ENCODE measurements at places on chromosomes 5 and 9.
A peak's percentile ranks its signal among the peaks of the same experiment; 100 is the strongest.

DNA sequence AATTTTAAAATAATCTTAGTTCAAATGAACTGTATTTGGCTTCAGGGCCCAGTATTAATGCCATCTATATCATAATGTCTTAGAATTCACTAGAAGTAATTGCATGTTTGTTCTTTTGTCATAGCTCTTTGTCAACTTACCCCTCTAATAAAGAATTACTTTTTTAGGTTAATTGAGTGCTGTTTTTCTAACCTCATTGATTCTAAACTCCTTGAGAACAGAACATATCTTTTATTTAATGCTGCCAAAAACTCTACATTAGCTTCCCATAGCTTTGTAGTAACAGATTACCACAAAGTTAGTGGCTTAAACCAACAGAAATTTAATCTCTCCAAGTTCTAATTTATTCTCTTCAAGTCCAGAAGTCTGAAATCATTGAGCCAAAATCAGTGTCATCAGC is 242.4 kb downstream of the LURAP1L start:
- DNase-seq = no peak

DNA sequence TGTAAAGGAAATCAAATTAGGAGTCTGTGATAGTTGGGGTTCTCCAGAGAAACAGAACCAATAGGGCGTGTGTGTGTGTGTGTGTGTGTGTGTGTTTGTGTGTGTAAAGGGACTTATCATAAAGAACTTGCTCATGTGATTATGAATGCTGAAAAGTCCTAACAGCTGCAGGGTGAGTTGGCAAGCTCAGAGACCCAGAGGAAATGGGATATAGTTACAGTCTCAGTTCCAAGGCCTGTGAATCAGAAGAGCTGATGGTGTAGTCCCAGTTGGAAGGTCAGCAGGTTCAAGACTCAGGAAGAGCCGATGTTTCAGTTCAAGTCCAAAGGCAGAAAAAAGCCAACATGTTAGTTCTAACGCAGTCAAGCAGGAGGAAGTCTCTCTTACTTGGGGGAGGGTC is 214.2 kb downstream of the ELAVL2 start:
- DNase-seq = peak; percentile 66

GRCh38 chr9:126524353-126525077 is 89.2 kb upstream of the LMX1B start:
- DNase-seq = no peak

- no peak for DNase-seq
Observed at GRCh38 chr9:75089373-75089766, 1.1 kb downstream of the OSTF1 start.

DNA sequence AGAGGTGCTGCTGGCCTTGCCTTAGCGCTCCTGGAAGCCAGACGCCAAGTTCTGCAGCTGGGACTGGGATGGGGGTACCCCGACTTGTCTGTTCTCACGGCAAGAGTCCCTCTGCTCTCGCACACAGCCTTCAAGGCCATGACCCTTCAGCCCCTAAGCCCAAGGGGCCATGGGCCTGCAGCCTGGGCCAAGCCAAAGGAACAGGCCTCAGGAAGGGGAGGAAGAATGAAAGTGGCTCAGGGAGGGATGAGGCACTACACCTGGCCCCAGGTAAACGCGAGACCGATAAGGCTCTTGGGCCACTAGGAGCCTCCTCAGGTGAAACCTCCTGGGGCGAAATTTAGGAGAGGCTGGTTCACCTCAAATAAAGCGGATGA is 3.9 kb downstream of the EBF1 start:
- DNase-seq = no peak

DNA sequence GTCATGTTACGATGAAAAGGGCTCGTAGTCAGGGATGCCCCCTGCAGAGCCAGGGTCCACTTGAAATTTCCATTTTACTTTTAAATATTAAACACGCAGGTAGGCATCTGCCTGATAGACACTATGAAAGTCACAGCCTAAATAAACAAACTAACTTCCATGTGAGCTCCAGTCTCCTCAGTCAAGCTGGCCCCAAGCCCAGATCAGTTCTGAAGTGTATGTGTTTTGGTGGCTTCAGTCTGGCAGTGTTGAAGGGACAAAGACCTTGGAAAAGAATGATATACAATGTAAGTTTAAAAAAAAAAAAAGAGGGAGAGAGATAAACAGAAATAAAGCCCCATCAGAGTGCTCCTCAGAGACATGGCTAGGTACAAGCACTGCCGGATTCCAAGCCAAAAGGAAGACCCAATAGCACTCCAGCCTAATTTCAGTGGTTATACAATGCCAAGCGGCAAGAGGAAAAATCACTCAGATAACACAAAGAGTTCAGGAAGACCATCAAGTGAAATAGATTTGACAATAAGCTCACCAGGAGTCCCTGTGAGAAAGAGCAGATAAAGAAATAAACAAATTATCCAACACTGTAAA is 181.0 kb downstream of the BNC2 start:
- no peak for DNase-seq

GRCh38 chr9:77901771-77902170 is 129.8 kb downstream of the GNAQ start:
- DNase-seq = no peak

DNA sequence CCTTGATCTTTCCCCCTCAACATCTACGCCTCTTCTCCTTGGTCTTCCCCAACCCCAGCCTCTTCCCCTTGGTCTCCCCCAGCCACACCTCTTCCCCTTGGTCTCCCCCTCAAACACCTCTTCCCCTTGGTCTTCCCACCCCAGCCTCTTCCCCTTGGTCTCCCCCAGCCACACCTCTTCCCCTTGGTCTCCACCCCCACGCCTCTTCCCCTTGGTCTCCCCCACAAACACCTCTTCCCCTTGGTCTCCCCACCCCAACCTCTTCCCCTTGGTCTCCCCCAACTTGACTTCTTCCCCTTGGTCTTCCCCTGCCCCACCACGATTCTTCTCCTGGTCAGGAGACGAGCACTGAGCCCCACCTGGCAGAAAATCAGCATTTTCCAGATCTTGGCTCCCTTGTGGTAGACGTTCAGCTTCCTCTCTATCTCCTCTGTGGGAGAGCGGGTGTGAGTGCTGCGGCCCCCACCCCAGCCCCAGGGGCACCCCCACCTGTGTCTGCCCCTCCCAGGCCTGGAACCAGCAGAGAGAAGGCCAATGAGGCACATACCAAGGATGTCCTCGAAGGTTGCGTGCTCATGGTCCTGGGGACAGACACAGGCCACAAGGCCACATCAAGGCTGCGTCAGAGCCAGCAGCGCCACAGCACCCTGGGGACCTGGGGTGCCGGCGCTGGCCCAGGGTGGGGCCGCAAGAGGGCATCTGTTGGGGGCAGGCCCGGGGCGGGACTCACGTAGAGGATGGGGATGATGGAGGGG is 7.0 kb downstream of the NSMF start:
- DNase-seq = no peak

GRCh38 chr9:87884578-87885459 is 2.1 kb downstream of the SPATA31E1 start:
- no peak for DNase-seq

GRCh38 chr5:10761933-10762775 is 1.1 kb upstream of the DAP start:
- DNase-seq = no peak

- DNase-seq = no peak
Observed at GRCh38 chr5:135317286-135317685, 81.7 kb downstream of the MACROH2A1 start.

DNA sequence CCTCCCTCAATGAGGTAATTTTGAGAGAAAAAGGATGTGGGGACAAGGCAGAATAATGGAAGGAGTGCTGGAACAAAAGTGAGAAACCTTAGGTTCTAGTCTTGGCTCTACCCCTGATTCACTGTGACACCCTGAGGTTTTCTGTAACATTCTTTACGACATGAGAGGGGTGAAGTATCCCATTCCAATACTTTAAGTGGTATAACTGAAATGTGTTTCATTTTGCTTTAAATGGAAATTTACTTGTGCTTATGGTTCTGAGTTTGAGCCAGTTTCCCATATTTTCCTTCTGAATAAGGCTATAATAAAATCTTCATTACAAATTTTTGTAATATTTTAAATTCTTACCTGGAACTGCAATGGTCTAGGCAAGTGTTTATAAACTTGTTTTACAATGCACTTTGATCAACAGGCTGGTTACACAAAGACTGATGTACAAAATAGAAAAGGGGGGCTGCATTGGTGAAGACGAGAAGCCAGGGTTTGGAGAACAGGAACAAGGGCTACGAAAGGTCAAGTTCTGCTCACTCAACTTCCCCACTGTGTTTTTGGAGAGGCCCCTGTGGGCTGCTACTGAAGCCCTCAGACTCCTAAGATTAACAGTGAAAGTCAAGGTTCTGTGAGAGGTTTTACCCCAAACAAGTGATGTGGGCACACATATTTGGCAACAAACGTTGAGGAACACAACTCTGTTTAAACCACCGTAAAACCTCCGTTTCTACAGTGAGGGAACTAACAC is 171.9 kb upstream of the ELL2 start:
- no peak for DNase-seq

GRCh38 chr5:148290271-148291195 is 21.7 kb upstream of the SPINK7 start:
- peak; percentile 7 for DNase-seq

- peak; percentile 73 for DNase-seq
Observed at GRCh38 chr9:86405926-86406325, 51.7 kb upstream of the TUT7 start.

- no peak for DNase-seq
Observed at GRCh38 chr5:161302559-161302958, 244.0 kb downstream of the GABRB2 start.

DNA sequence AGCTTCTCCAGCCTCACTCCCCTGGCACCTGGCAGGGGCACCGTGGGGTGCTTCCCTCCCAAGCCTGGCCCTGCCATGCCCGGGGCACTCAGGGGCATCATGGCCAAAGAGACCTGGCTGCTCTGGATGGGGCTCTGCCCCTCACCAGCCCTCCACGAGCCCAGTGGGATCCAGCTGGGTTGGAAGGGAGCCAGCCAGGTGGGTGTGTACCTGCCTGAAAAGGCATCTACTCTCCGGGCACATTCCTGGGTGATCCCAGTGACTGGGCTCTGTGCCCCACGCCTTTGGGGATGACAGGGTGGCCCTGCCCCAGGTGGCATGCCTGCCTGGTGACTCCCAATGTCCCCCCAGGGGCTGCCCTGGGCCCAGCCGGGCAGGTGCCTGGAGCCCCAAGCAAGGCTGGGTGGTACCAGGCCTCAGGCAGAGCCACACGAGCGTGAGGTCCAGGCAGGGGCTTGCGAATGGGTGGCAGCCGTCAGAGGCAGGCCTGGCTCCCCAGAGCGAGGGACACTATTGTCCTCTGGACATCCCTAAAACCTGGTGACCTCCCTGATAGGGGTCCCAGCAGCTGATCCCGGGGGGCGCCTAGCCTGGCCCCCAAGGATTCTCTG is 777 bp downstream of the GPSM1 start:
- DNase-seq = no peak

GRCh38 chr5:158727136-158727535 is 372.6 kb downstream of the EBF1 start:
- DNase-seq = no peak

DNA sequence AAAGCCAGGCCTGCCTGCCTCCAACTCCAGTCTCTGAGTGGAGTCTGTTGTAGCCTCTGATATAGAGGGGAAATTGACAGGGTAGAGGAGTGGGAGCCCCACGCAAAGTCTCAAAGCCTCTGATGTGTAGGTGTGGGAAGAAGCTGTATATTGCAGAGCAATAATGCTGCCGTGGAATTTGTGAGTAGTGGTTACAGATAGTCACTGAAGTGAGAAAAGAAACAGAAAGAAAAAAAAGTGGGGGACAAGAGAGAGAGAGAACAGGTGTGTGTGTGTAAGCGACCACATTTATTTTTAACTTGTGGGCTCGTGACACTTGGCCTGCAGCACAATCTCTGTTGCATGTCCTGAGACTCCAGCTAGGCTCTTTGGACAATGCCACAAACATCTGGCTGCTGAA is 227.8 kb downstream of the NSG2 start:
- no peak for DNase-seq

GRCh38 chr9:87115785-87116184 is 168.5 kb upstream of the GAS1 start:
- no peak for DNase-seq

GRCh38 chr5:88602584-88602983 is 280.4 kb downstream of the MEF2C start:
- no peak for DNase-seq

- DNase-seq = no peak
Observed at GRCh38 chr5:170849374-170849773, 12.4 kb upstream of the RANBP17 start.

GRCh38 chr9:76419782-76420380 is 25.7 kb upstream of the RFK start:
- peak; percentile 11 for DNase-seq

GRCh38 chr5:95557841-95558240 is 2.9 kb downstream of the ARSK start:
- no peak for DNase-seq

GRCh38 chr5:76351577-76351976 is 51.5 kb upstream of the IQGAP2 start:
- no peak for DNase-seq

DNA sequence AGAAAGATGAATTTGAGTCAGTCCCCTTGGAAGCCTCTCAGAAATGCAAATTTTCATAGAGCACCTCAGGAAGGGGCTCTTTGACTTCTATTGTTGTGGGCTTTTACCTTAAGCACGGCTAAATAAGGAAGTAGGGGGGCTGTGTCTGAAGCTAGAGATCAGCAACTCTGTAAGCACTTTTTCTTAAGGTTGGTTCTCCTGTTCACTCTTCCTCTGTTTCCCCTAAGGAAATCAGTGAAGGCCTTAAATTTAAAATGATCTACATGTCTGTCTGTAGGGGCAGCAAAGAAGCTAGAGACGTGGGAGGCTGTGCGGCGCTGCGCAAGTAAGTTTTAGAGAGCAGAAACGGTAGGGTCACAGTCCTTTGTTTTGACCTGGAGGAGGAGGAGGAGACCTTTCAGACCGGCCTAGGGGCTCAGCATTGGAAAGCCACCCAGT is 1.2 kb upstream of the CDC14B start:
- no peak for DNase-seq

DNA sequence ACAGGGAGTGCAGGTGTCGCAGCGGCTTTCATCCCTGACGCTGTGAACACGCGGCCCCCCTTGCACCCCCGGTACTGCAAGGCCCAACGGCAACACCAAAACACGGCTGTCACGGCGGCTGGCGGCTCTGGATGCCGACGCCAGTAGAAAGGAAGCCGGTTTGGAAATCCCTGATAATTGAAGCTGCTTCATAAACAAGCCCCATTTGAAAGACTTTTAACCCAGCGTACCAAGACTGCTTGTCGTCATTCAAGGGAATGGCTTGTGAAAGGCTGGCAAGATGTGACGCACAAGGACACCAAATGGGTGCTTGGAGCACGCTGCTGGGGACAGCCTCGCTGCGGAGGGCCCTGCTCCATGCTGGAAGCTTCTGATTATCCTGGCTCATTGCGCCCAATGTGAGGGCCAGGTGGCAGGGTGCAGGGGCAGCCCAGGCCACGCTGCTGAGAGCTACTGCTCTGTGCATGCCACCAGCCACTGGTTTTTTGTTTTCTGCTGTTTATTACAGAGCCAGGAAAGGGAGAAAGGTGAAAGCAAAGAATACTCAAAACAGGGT is 63.1 kb downstream of the GTF3C4 start:
- no peak for DNase-seq

DNA sequence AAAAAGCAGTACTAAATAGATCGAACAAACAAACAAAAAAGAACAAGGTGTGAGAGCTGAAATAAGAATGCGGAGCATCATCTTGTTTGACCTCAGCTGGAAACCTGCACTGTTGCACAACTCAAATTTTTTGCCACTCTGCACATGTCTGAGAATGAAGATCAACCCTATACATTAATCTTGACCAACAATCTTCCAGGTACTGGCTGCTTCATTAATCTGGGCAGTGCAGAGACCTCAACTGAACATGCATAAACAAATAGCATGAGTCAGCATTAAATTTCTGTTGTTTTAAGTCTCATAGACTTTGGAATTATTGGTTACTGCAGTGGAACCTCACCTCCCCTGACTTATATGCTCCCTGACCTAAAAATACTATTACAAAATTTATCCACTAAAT is 114.6 kb upstream of the FTMT start:
- no peak for DNase-seq
